ENCODE measurements at places on chromosomes 1 and 21.

- DNase-seq = no peak
Observed at GRCh38 chr1:182126272-182126800, 64.8 kb upstream of the ZNF648 start.

GRCh38 chr1:55781944-55782482 lies 566.8 kb upstream of the USP24 start:
- no peak for DNase-seq

DNA sequence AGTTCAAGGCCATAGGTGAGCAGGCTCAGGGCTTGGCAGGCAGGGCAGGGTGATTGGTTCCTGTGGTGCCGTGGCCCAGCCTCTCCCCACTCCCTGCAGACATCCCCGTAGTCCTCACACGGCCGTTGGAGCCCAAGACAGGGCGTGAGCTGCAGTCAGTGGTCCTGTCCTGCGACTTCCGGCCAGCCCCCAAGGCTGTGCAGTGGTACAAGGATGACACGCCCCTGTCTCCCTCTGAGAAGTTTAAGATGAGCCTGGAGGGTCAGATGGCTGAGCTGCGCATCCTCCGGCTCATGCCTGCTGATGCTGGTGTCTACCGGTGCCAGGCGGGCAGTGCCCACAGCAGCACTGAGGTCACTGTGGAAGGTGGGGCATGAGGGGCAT lies 71.9 kb downstream of the OBSCN start:
- DNase-seq = no peak

GRCh38 chr1:159594625-159595405 lies 7.2 kb downstream of the APCS start:
- DNase-seq = no peak

- DNase-seq = no peak
Observed at GRCh38 chr21:14488672-14489204, 57.4 kb downstream of the SAMSN1 start.

All from stimulated activated CD4-positive, alpha-beta T cell treated with anti-CD3 and anti-CD28 coated beads, Interleukin-1b, Interleukin-23, amount 100 ng/mL, for 48 hours (primary cell).